DND-41 (cell line): ENCODE measurements at places on chromosomes 6 and 20.

DNA sequence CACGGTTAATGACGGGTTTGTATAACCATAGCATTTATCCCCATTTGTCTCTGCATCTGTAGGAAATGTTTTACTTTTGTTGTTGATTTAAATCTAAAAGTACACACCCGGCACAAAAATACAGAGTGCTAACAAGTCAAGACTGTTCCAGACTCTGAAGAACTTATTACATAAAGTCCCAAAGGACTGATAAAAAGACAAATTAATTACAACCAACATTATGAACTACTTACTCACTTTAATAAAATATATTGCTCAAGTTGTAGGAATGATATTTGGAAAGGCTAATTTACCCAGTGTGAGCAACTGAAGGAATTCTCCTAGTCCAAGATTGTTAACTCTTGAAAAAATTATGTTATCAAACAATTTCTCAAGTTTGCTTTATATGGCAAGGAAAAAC is 115.6 kb downstream of the KIF13A start:
- DNase-seq, result no peak

- DNase-seq, result no peak
Observed at GRCh38 chr20:45970646-45971424, 1.2 kb downstream of the ZNF335 start.

GRCh38 chr6:4399656-4400055 is 264.3 kb upstream of the ECI2 start:
- no peak for DNase-seq

- no peak for DNase-seq
Observed at GRCh38 chr6:43497129-43497396, 13.1 kb downstream of the LRRC73 start.

- DNase-seq, result no peak
Observed at GRCh38 chr6:45297320-45297719, 30.8 kb upstream of the RUNX2 start.

DNA sequence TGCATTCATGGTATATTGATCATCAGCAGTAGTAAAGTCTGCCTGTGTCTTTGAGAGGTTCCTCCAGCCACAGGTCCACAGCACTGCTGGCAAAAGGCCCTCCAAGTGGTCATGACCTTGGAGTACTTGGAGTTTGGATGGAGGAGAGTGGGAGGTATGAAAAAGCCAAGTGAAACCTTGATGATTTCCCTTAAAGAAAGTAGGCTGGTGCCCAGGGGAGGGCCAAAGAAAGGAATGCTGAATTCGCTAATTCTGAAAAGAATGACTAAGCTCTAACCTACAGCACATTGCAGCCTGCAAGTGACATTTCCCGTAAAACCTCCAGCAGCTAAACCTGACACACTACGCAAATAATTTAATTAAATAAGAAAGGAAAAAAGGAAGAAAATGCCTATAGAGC is 223.4 kb upstream of the TAB2 start:
- DNase-seq, result no peak

DNA sequence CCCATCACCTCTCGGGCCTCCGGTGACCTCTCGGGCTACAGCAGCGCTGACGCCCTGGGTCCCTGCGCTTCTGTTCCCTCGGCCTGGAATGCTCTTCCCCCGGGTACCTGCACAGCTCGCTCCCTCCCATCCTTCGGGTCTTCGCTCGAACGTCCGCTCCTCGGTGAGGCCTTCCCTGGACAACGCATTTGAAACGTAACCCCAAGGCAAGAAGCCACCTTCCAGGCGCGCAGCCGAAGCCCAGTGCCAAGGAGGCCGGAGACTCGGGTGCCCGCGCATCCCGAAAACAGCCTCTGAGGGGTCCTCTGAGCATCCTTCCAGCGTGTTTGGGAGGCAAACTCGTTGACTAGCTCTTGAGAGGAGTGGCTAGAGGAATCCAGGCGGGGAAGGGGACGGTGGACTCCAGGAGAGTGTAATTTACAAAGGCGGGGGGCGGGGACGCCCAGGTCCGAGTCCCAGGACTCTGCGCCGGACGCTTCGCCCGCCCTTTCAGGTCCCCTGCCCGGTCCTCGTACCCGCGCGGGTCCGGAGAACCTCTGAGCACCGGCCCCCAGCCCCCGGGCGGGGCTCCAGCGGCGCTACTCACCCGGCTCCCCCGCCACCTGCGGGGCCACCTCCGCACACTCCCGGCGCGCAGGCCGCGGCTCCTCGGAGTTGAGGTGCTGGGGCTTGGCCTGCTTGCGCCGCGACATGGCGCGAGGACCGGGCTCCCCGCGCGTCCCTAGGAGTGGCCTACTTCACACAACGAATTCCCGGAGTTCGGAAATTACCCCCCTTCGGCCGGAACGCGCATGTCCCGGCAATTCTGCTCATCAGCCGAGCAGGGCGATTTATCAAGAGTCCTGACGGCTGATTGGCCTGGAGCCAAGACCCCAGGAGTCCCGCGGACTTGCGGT is 86.8 kb downstream of the ZFP64 start:
- no peak for DNase-seq

GRCh38 chr6:16741112-16742016 is 19.9 kb downstream of the ATXN1 start:
- no peak for DNase-seq

DNA sequence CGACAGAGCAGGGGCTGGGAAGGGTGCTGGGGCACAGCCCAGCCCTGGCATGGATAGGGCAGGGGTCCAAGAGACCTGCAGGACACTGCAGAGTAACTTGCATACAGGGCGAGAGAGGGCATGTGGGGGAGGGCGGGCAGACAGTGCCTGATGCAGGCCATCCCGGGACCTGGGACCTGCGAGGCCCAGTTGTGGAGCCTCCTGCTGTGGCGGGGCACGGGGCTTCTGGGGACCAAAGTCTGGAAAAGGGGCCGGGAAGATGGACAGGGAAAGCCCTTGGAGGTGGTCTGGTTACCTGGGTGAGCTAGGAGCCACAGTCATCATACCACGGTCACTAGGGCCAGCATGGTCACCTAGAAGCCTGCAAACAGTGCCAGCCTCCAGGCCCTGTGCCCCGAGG is 412 bp upstream of the TUBB1 start:
- DNase-seq, result no peak

DNA sequence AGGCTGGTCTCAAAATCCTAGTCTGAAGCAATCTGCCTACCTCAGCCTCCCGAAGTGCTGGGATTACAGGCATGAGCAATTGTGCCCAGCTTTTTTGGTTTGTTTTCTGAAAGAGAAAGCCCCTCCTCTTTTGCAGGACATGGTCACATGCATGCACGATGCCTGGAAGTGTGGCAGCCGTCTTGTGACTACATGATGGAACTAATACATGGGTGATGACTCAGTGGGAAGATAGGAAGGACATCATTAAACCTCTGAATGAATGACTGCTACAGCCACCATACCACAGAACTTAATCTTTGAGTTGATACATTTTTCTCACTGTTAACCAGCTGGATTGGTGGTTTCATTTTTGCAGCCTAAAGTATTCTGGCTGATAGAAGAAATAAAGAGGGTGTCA is 13.4 kb upstream of the CTNNBL1 start:
- no peak for DNase-seq

- no peak for DNase-seq
Observed at GRCh38 chr6:29755295-29755871, 32.1 kb downstream of the HLA-F start.

- DNase-seq, result no peak
Observed at GRCh38 chr6:90722648-90723047, 135.8 kb upstream of the MAP3K7 start.

GRCh38 chr20:17895641-17896171 is 72.9 kb downstream of the SNX5 start:
- no peak for DNase-seq

DNA sequence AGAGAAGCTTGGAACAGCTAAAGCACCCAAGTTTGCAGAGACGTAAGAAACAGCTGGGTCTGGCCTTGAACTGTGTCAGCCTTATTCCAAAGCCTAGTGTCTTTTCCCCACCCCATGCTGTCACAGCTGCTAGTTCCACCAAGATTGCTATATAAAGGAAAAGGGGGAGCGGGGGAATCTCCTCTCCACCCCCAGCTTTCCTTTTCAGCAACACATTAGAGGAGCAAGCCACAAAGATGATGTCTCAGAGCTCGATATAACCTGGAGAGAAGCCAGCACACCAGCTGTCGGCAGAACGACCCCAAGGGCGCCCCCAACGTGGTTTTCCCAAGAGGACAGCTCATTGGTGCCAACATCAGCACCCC is 36.5 kb downstream of the ATP9A start:
- DNase-seq, result no peak

GRCh38 chr6:155126727-155127439 is 131.8 kb downstream of the TIAM2 start:
- no peak for DNase-seq

GRCh38 chr6:36615018-36615761 is 21.0 kb downstream of the SRSF3 start:
- DNase-seq, result peak; percentile 55

DNA sequence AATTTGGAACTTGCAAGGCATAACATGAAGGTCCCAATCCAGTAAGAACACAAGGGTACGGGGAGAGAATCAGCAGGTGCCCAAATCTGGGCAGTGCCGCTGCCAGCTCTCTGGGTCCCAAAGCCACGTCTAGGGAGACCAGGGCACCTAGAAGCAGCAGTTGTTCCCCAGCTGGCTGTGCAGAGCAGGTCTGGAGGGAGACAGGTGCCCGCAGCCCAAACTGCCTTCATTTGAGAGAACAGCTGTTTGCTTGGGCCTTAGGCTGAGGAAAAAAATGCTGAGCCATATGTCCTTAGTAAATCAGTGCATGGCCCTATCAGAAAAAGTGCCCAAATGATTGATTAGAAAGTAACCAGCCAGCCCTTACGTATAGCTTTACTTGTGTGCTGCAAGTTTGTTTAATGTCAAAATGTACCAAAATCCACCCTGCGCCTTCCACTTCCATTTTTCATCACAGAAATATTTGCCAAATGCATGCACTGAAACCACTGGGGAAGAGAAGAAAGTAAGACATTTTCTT is 9.1 kb upstream of the PRELID3B start:
- DNase-seq, result no peak

DNA sequence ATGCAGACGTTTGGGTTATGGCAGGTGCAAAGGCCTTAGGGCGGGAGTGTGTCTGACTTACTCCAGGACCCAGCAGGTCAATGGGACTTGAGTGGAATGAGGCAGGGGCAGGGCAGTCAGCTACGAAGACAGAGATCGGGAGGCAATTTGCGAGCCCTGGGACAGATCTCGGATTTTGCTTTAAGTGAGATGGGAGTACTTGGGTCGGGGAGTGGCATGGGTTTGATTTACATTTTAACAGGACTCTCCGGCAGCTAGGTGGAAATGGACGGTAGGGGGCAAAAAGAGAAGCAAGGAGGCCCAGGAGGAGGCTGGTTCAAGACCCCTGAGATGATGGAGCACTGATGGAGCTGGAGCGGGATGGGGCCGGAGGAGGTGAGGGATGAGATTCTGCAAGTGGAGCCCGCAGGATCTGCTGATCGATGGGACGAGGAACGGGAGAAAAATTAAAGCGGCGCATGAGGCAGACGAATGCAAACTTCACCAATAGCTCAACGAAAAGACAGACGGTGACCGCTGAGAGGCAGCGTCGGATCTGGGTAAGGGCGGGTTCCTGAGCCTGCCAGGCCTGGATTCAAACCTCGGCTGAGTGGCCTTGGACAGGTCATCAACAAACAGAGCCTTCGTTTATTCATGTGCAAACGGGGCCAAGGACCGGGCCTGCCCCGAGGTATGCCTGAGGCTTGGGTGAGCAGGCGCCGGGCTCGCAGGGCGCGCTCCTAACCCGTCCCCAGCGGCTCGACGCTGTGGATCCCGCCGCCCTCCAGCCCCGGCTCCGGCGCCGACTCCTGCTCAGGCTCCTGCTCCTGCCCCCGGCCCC is 756 bp upstream of the RBCK1 start:
- peak; percentile 84 for DNase-seq

- DNase-seq, result no peak
Observed at GRCh38 chr20:17836303-17836861, 132.2 kb downstream of the SNX5 start.

- DNase-seq, result no peak
Observed at GRCh38 chr6:116286773-116287358, 7.1 kb upstream of the TSPYL1 start.

- DNase-seq, result no peak
Observed at GRCh38 chr6:110277100-110277665, 81.0 kb downstream of the METTL24 start.

DNA sequence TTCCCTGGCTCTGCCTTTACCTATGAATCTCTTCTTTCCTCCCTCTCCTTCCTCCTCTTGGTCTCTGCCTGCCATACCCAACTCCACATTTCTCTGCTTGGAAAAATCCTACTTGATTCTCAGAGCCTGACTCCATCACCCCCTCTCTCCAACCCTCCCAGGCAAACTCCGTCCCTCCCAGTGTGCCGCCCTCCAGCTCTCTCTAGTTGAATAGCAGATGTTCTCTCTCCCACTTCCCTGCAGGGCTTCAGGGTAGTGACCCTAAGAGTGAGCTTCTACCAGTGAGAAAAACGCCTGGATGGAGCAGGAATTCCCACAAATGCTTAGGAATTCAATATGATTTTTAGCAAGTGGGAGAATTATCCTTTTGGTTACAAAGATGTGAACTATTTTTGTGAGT is 141.6 kb downstream of the MTHFD1L start:
- no peak for DNase-seq

- peak; percentile 58 for DNase-seq
Observed at GRCh38 chr20:16803965-16804792, 56.0 kb downstream of the OTOR start.

- DNase-seq, result no peak
Observed at GRCh38 chr20:35144694-35145093, 2.4 kb downstream of the EDEM2 start.

DNA sequence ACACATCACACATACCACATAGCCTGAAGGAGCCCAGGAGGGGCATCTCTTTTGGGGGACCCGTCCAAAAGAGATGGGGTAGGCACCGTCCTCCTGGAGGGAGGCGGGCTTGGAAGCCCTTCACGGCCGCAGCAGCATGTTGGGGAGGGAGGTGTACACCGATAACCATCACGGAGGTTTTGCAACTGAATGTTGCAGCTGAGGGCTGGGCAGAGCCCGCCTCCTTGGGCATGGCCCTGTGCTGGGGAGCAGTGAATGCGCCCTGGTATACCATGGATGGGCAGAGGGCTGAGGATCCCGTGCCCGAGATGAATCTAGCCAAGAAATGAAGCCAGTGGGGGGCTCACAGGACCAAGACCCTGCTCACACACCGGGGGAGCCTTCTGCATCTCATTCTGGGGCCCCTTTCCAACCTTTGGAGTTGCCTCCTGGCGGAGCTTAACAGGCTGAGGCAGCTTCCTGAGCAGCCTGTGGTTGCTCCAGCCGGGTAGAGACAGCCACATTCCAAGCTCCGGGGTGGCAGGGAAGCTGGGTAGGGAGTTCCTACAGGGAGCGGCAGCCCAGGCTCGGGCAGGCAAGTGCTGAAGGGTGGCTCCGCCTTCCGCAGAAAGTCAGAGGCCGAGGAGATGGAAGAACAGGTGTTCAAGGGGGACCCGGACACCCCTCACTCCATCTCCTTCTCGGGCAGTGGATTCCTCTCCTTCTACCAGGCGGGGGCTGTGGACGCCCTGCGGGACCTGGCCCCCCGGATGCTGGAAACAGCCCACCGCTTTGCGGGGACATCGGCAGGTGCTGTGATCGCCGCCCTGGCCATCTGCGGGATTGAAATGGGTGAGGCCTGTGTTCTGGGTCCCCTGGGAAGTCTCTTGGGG is at the start of gene PNPLA1:
PNPLA1 (plus strand) TSS at position 227 of the 872 bp plus-strand sequence; CDS start at position 627, 400 bp downstream.
- no peak for DNase-seq
